ENCODE measurements at places on chromosomes 4 and X.

DNA sequence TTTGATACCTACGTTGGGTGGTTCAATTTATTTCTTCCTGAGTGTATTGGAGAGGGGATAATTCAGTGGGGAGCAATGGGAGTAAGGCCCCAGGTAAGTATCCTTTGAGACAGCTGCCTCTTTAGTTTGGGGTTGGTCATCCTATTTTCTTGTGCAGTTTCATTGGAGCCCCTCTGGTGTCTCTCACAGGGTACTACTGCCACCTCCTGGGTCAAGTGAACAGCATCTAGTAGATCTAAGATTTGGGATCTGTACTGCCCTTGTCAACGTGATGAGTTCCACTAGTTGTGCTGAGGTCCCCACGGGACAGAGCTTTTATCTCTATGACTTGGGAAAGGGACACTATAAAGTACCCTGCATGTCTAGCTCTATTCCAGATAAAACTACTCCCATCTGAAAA, 80.6 kb downstream of the PBDC1 start:
- peak; percentile 56 for DNase-seq

DNA sequence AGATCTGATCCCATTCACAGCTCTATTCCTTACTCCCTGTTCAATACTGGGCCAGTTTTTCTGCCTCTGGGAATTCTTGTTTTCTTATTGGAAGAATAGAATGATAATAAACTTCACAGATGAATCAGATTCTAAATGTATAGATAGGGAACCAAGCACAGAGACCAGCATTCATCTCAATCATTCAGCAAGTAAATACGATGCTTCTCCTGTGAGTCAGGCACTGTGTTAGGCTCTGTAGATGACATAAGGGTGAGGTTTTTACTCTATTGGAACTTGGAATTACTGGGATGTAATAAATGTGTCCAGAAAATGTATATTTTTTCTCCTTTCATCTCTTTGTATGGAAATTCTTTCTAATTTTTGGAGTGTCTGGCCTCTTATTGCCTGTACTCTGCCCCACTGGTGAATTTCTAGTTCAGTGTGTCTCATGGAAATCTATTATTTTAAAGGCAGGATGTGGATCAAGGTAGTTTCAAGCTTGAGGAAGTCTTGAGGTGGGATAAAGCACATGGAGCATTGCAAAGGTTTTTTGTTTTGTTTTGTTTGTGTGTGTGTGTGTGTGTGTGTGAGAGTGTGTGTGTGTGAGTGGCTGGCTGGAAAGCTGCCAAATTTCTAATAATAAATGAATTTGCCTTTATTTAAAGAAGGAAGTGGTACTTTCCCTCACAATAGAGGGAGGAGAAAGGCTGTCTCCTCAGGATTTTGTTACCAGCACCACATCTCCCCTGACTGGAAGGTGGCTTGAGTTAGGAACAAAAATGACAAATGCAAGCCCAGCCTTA, 117.9 kb upstream of the HS3ST1 start:
- no peak for DNase-seq

GRCh38 chrX:105553118-105553517, 269.2 kb upstream of the NRK start:
- DNase-seq = no peak

GRCh38 chr4:140533951-140534480, 10.0 kb downstream of the ELMOD2 start:
- no peak for DNase-seq

GRCh38 chr4:1900087-1900433, 28.9 kb downstream of the NSD2 start:
- no peak for DNase-seq

- peak; percentile 26 for DNase-seq
Measured at GRCh38 chr4:110119337-110119736, 79.1 kb downstream of the ELOVL6 start.

GRCh38 chr4:6087669-6088341, 69.6 kb upstream of the C4orf50 start:
- DNase-seq = peak; percentile 8

DNA sequence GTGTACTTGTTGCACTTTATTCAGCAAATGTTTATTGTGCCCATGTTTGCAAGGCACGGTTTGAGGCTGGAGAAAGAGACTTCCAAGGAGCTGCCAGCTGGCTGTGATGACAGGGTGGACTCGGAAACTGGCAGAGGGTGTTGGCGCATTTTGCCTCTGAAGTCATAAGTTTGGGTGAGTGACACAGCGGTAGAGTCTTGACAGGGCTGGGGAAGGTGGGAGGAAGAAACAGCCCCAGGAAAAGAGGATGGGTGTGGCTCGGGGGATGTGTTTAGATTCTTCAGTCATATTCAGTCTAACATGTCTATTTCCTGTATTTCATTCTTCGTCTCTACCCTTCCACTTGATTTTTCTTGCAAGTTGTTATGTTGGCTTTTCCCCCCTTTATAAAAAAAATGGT, 77.0 kb upstream of the STOX2 start:
- peak; percentile 44 for DNase-seq

DNA sequence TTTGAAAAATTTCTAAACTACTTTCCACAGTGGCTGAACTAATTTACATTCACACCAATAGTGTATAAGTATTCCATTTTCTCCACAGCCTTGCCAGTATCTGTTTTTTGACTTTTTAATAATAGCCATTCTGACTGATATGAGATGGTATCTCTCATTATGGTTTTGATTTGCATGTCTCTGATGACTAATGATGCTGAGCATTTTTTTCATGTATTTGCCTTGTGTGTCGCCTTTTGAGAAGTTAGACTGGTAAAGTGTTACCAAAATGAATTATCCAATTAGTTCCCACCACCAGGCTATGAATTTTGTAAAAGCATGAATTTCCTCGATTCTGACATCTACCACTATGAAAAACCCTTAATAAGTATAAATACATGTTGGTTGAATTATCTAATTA, 242.2 kb upstream of the GK2 start:
- DNase-seq = no peak

DNA sequence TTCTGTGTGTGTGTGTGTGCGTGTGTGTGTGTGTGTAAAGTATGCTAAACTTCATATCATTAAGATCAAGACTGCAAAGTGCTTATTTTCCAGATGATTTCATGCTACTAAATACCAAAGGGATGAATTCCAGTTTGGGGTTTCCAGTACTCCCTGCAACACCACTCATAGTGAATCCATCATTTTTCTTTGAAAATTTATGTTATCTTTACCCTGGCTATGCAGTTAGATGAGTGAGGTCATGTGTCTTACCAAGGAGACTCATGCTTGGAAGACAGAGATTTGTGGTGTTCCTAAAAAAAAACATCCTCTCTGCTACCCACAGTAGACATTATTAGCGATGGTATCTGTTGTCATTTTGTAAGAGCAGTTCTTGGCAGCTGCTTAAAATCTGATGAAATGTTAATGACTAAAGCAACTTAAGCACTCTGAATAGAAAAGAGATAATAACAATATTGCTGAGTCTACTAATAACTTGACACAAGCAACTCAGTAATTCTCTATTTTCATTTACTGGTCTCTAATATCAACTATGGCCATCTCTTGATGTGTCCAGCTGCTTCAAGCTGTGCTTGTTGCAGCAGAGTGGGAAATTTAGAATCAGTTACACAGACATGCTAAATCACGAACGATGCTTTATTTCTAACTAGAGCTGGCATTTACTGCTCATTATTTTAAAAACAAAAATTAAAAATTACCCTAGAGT, 1953.0 kb upstream of the IGFBP7 start:
- DNase-seq = no peak

GRCh38 chr4:184382189-184382846, 92.0 kb downstream of the IRF2 start:
- peak; percentile 37 for DNase-seq

GRCh38 chr4:40246938-40247337, 50.1 kb downstream of the RHOH start:
- no peak for DNase-seq

- DNase-seq = no peak
Measured at GRCh38 chr4:167185465-167185864, 48.8 kb downstream of the SPOCK3 start.

- DNase-seq = no peak
Measured at GRCh38 chr4:87339440-87339839, 16.8 kb upstream of the HSD17B13 start.

GRCh38 chrX:14697451-14697850, 168.1 kb downstream of the GLRA2 start:
- DNase-seq = peak; percentile 43

- DNase-seq = no peak
Measured at GRCh38 chr4:881709-882108, 50.4 kb downstream of the GAK start.

- DNase-seq = no peak
Measured at GRCh38 chr4:110540581-110540980, 64.6 kb downstream of the ENPEP start.

GRCh38 chr4:7427361-7427760, 7.4 kb downstream of the PSAPL1 start:
- no peak for DNase-seq

- DNase-seq = no peak
Measured at GRCh38 chrX:135557344-135557743, 36.9 kb downstream of the INTS6L start.

DNA sequence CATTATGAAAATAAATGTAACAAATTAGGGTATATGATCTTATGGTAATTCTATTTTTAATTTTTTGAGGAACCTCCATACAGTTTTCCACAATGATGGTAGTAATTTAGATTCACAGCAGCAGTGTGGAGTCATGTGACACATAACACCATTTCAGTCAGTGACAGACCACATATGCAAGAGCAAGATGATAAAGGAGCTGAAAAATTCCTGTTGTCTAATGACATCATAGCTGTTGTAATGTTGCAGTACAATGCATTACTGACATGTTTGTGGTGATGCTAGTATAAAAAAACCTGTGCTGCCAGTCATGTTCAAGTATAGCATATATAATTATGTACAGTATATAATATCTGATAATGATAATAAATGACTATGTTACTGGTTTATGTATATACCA, 28.5 kb downstream of the EMCN start:
- no peak for DNase-seq

- no peak for DNase-seq
Measured at GRCh38 chr4:139628184-139629012, 37.2 kb upstream of the MGST2 start.

GRCh38 chr4:7390336-7390735, 44.4 kb downstream of the PSAPL1 start:
- no peak for DNase-seq

GRCh38 chrX:68532831-68533533, 34.1 kb downstream of the YIPF6 start:
- no peak for DNase-seq

DNA sequence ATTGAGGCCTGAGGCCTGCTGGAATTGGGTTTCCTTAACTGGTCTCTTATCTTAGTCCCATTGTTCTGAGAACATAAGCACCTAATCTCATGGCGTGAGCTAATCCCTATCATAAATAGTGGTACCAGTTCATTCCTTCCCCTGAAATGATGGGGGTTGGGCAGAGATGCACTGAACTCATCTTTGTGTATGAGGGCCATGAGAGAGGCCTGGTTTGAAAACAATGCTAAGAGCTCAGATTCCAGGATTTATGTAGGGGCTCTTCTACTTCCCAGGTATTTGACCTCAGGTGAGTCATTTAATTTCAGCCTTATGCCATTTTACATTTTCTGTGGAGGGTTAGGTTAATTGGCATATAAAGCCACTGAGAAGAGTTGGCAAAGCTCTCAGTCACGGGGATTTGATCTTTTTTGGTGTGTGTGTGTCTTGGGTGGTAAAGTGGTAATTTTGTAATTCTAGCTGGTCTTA, 4.4 kb downstream of the RBM3 start:
- no peak for DNase-seq

DNA sequence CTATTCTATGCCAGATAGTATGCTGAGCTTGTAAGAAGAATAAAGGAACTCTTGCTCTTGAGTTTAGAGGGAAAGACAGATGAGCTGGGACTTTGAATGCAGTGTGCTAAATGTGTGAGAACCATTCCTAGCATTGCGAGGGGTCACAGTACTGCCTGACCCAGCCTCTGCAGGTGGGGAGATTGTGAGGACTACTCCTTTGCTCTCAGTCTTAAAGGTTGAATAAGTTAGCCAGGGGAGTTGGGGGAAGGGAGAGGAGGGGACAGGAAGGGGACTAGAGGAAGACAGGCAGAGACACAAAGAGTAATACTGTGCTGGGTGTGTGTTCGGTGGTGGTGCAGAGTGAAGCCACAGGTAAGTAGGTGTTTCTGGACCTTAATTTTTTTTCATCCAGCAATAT, 41.7 kb downstream of the DCUN1D4 start:
- DNase-seq = no peak

DNA sequence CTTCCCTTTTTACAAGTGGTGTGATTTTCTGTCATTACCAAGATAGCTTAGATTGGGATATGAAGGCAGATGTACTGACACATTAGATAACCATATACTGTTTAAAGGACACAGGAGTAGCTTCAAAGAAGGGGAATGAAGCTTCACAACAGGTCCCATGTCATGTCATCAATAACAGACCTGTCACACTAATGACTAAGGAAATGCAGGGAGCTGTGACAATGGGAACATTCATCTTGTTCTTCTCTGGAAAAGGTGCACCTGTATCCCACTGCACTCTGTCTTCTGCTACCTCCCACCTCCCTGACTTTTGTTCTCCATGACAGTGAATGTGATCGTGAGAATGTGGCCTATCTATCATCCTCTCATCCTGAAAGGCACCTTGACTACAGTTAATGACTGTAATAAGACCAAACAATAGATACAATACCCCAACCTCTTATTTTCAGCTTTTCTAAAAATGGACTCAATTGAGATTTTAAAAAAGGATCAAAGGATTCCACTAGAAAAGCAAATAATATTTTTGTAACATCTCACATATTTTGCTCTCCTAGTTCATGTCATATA, 472.5 kb downstream of the STPG2 start:
- no peak for DNase-seq

DNA sequence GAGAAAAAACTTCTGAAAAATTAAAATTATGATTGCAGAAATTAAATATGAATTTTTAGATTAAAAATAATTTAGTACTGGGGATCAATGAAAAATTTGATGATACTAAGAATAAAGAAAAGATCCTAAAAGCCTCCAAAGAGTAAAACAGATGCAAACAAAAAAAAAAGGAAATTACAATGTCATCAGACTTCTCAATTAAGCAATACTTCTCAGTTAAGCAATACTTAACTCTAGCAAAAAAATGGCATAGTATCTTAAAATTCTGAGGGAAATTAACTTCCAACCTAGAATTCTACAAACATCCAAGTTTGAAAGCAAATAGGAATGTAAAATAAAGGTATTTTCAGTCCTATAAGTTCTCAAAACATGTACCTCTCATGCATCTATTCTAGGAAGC, 141.2 kb upstream of the INTU start:
- DNase-seq = no peak

- DNase-seq = no peak
Measured at GRCh38 chr4:99966692-99967091, 16.6 kb upstream of the H2AZ1 start.

- DNase-seq = peak; percentile 79
Measured at GRCh38 chr4:138182838-138183426, 59.2 kb downstream of the SLC7A11 start.
